ENCODE measurements at places on chromosomes 16 and 17.
A peak's percentile ranks its signal among the peaks of the same experiment; 100 is the strongest.

DNA sequence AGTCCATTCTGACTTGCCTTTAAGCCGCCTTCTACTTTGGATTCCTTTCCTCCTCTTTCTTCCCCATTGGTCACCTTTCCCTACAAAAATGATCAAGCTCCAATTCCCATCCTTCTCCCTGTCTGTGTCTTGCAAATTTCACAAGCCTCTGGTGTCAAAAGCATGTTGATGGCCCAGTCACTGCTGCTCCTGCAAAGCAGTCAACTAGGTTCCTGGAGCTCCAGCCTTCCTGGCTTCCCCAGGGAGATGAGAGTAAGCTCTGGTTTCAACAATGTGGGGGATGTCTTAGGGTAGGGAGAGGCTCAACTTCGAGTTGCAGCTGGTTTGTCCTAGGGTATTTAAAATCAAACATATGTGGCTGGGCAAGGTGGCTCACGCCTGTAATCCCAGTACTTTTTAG, 36.1 kb upstream of the HELZ start:
- DNase-seq: no peak

- no peak for DNase-seq
Observed at GRCh38 chr17:39700148-39700987, 504 bp downstream of the ERBB2 start.

- DNase-seq: no peak
Observed at GRCh38 chr17:27974045-27974436, 68.4 kb upstream of the NLK start.

- peak; percentile 90 for DNase-seq
Observed at GRCh38 chr17:74748529-74749278, at the start of gene NHERF1. TSS of gene NHERF1 (plus strand) at chr17:74748628. CDS start at chr17:74748847, 219 bp downstream.

GRCh38 chr17:79979816-79980215, 55.9 kb downstream of the TBC1D16 start:
- DNase-seq: no peak

GRCh38 chr16:66512272-66513110, 37.4 kb downstream of the TK2 start:
- no peak for DNase-seq

GRCh38 chr16:27286451-27286850, 17.9 kb upstream of the NSMCE1 start:
- DNase-seq: no peak

DNA sequence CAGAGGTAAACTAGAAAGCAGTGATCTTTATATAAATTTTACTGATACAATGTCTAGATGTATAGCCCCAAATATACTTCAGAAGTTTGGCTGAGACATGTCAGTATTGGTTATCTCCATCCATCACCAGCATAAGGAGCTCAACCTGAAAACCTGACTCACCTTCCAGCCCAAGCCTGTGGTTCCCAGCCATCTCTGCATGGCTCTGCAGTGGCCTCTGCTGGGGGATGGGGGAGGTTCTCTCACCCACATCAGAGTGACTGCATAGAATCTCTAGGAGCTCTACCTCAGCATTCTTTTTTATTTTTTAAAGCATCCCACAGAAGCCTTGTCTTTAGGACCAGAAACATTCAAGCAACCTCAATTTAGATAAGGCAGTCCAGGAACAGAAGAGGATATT, 27.3 kb downstream of the USP7 start:
- peak; percentile 54 for DNase-seq

DNA sequence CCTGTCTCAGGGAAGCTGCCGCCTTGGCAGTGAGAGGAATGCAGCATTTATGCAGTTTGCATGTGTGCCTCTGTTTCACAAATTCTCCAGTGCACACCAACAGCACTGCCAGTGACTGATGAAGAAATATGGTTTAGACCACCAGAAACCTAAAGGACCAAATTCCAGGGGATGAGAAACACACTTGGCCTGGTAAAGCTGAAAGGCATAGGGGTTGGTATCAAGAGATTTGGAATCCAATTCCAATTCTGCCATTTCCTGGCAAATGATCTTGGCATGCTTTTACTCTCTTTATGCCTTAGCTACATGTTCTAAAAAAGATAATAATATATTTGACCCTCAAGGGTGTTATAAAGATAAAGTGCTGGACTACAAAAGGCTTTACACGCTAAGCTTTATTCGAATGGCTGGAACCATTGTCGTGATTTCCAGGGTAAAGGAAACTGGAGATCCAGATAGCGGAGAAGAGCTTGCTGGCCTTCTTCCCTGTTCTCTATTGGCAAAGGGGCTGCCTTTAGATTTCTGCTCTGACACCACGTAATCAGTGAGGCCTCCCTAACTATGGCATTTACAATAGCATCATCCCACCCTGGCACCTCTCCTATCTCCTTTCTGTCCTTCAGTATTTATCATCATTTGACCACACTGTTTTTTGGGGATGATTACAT, 359.8 kb upstream of the ASIC2 start:
- no peak for DNase-seq

GRCh38 chr17:72119873-72120641, 763 bp upstream of the SOX9 start:
- no peak for DNase-seq

DNA sequence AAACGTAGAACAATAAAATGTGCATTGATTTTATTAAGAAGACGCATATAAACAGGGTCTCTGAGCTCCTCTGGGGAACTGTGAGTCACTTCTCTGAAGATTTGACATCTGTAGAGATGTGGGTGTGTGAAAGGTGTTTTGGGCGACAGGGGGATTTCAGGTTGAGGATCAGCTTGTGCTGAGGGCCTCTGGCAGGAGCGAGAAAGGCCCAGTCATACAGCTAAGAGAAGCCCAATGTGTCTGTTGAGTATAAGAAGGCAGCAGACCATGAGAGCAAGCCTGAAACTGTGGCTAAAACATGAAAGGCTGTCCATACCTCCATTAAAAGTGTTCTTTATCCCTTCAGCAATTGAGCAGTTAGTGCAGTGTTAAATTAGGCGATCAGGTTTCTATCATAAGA, 406.5 kb upstream of the MON1B start:
- DNase-seq: no peak

DNA sequence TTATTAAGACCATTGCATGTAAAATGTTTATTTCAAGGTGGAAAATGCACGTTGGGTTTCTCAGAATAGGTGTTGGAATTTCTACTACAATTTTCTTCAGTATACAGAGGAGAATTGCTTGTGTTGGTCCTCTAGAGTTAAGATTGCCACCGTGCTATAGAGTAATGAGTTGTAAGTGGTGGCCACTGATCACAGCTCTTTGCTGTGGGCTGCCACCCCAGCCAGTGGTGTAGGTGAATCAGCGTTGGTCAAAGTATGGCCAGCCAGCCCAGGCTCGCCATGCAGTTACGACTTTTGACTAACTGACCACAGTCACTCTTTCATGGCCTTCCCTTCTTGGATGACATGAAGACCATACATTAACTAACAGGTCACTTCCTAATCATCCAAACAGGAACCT, 12.6 kb upstream of the PRKAR1A start:
- DNase-seq: no peak

DNA sequence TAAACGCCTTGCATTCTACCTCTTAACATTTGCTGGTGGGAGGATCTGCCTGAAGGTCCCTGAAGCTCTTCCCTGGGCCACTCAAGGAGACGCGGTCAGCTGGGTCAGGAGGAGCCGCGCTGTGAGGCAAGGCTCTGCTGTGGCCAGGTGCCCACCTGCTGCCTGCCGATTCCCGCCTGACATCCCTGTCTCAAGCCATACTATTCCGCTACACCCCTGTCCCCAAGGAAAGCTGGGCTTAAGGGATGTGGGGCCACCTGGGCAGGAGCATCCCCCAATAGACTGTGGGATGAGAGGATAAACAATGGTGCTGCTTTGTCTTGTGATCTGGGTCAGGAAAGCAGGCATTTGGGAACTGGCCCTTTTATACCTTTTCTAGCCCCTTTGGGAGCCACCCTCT, 5.1 kb downstream of the TPPP3 start:
- no peak for DNase-seq

- DNase-seq: no peak
Observed at GRCh38 chr17:30405161-30405560, 26.4 kb downstream of the CPD start.

DNA sequence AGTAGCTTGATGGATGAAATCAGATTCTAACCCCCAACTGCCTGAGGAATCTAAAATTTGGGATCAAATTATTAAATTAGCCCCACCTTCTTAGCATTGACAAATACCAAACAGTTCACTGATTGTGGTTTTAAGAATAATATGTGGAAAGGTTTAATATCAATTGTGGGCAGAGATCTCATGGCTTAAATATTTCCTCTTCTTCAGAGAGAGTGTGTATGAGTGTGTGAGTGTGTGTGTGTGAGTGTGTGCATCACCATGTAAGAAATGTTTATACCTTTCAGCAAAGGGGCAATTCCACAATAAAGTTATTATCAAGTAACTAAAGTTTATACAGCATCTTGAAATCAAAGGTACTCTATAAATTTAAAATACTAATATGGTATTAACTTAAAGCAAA, 3.2 kb downstream of the SMURF2 start:
- DNase-seq: no peak

DNA sequence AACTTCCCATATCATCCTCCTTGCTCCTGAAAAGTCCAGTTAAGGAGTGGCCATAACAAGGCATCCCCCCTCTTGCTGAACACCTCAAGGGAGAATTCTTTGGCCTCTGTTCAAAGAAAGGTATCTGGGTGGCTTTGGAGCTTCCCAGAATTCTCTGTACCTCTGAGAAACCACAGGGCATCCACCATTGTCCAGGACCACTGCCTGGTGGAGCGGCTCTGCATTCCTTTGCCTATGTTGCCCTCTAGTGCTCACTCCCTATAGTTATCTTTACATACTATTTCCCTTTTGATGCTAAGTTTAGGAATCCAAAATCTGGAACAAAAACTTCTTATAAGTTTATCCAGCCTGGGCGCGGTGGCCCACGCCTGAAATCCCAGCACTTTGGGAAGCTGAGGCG, 30.3 kb downstream of the CHD9NB start:
- no peak for DNase-seq

- DNase-seq: no peak
Observed at GRCh38 chr17:151004-151403, 13.6 kb downstream of the SCGB1C2 start.

DNA sequence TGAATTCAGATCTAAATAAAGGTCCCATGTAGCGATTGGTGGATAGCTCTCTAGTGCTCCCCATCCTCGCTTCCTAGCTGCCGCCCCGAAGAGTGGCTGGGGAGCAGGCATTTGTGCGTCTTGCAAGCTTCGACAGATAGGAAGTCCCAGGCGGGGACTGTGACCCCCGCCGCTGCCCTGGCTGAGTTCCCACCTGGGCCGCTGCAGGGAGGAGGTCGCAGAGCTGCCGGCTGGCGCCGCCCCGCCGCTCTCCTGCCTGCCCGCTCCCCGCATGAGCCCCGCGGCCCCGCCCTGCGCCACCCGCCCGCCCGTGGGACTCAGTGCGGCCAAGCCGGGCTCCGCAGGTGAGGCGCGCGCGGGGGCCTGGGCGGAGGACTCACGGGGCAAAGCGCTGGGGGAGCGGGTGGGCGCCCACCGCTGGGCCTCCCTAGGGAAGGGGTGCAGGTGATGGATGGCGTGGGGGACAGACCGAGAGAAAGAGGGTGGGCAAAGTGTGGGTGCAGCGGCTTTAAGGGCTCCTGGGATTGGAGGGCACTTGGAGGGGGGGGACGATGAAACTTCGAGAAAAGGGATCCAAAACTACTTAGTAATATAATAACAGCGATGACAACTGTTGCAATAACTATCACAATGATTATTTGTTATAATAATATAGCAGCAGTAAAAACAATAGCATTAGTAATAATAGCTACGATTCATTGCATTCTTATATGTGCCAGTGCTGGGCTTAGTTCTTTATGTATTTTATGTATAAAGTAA, at the start of gene OTOA:
Gene OTOA, plus strand, starts transcription at position 80 of the 759 bp plus-strand sequence. CDS start 14,547 bp downstream, outside the sequence.
- DNase-seq: no peak

DNA sequence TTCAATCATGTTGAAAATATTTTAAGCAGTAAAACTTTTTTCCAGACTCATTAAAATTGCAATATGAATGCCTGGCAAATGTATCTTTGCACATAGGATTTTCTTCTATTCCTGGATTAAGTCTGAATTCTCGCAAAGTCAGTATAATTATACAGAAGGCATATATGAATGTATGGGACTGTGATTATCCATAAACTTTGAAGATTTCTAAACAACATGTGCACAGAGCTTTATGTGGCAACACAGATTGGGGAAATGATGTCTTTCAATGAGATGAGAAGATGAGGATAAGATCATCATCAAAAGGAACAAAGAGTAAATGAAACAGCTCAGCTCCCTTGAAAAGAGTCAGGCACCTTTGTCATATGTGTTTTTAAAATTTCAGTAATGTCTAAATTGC, 635.3 kb downstream of the CDH11 start:
- no peak for DNase-seq

GRCh38 chr17:39871801-39872200, 3.8 kb downstream of the ZPBP2 start:
- no peak for DNase-seq

DNA sequence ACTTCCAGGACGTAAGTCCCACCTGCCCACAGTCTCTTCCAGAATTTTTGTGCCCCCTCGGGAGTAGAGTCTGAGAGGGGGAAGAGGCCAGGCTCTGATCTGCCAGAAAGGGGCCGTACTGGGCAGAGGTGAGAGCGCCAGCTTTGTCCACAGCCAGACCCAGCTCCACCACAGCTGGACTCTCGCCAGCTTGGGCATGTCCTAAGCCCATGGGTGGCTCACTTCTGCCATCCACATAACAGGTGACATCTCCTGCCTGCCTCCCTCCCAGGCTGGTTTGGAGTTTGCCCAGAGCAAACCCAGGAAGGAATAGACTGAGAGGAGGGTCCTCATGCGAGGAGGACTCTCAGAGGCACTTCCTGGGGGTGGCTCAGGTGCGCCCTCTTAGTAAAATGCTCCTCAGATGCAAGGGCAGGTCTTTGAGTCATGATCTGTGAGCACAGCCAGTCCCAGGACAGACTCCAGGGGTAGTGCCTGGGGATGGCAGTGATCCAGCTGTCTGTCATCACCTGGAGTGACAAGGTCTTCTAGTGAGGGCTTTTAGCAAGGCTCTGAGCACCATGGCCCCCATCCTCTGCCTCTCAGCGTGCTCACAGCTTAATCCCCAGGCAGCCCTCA, 89.2 kb downstream of the AMFR start:
- no peak for DNase-seq

GRCh38 chr17:73291260-73291801, 20.5 kb downstream of the CDC42EP4 start:
- no peak for DNase-seq

DNA sequence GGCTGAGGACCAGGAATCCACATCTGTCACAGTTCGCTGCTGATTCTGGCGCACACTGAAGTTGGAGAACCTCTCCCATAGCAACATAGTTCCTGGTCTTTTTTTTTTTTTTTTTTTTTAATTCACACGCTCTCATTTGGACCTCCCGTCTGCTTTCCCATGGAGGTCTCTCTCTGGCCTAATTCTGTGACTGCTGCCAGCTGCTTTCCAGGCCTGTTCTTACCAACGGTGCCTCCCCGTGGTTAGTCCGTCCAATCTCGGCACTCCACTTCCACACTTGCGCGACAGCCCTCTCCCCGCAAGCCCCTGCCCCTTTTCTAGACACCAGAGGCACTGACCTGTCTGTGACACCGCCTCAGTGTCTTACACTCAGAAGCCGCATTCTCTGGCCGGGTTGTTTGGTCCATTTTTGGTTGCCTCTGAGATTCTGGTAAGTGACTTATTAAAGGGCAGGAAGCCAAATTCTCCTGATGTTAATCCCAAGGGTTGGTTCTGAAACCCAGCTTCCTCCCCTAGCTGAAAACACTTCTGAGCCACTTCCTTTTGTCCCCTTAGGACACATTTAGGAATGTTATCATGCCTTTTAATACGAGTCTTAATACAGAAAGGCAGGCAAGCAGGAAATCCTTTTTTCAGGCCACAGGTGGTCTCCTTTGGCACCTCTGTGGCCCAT, 1.1 kb upstream of the AKTIP start:
- no peak for DNase-seq

Measured in effector memory CD8-positive, alpha-beta T cell (primary cell).